Femur (tissue), 1 donor: ENCODE measurements at places on chromosomes 2 and 18.

GRCh38 chr2:105732101-105732500, 12.6 kb upstream of the NCK2 start:
- no peak for DNase-seq

DNA sequence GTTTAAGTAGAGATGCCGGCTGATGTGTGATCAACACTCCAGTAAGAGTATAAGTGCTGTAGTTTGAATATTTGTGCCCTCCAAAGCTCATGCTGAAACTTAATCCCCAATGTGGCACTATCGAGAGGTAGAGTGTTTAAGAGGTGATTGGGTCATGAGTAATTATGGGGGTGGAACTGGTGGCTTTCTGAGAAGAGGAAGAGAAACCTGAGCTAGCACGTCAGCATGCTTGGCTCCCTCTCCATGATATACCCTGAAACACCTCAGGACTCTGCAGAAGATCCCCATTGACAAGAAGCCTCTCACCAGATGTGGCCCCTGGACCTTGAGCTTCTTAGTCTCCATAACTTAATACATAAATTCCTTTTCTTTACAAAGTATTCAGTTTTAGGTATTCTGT, 584.8 kb downstream of the TSN start:
- DNase-seq, result no peak

GRCh38 chr18:28041366-28041765, 135.6 kb downstream of the CDH2 start:
- DNase-seq, result no peak

- no peak for DNase-seq
These were observed 98.6 kb downstream of the KCNS3 start for GRCh38 chr2:17976871-17977746.
